ENCODE measurements at places on chromosomes 2 and 18.

GRCh38 chr2:188725746-188726360 lies 248.3 kb upstream of the COL3A1 start:
- DNase-seq, result no peak

DNA sequence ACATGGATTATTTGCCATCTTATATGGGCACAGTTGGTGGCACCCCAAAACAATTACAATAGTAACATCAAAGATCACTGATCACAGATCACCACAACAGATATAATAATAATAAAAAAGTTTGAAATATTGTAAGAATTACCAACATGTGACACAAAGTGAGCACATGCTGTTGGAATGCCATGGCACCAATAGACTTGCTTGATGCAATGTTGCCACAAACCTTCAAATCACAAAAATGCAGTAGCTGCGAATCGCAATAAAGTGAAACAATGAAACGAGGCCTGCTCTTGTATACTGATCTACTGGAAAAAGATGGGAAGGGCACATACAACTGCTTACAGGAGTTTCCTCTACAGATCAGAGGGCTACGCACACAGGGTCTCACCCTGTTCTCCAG lies 32.2 kb upstream of the AMMECR1L start:
- no peak for DNase-seq

DNA sequence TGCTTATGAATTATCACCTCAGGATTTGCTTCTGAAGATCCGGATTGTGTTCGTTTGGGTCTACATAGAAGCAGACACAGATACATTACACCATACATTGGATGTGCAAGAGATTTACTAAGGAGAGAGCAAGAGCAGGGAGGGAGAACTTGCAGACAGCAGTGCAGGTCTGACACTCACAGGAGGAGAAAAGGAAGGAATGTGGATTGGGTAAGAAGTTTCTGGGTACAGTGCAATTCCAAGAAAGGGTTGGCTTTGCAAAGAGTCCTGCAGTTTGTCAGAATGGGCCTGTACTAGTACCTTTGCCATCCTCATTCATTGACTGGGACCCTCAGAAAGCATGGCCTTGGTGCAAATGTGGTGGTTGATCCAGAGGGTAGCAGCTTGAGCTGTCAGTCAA lies 4.8 kb upstream of the THOC1 start:
- no peak for DNase-seq

DNA sequence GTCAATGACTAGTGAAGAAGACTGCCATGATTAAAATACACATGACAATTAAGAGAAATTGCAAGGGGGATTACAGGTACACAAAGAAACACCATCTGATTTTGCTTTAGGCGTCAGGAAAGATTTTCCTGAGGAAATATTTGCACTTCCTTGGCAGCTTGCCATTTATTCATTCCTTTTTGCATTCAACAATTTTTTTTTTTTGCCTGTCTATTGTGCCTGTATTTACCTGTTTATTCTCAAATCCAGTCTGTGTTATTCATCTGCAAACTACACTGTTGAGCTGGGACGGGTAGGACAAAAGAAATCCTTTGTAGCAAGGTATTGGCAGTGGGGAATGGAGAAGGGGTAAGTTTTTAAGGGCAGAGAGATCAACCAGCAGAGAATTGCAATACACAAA lies 31.8 kb downstream of the SMAD2 start:
- no peak for DNase-seq

- DNase-seq, result no peak
Measured at GRCh38 chr18:46462523-46462922, 194.5 kb downstream of the LOXHD1 start.

GRCh38 chr2:8885449-8886201 lies 48.2 kb upstream of the KIDINS220 start:
- DNase-seq, result no peak

Data from NCI-H1092 (cell line).